Activated naive CD8-positive, alpha-beta T cell treated with anti-CD3 and anti-CD28 coated beads for 36 hours (primary cell): ENCODE measurements at places on chromosomes 3 and 15.

DNA sequence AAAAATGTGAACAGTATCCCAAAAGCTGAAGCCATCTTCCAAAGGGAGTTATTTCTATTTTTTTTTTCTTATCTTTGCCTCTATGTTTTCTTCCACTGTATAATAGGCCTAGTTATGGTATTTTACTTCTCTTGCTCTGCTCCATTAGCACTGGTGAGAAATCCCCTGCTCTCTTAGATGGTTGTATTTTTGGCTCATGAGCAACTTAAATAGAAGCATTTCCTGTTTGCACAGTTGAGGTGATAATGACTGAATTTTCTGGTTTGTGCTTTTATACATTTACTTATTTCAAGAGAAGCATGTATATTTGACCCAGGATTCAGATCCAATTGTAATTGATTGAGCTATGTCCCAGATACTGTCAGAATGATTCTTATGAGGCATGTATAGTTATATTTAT, 61.6 kb upstream of the CD200R1L start:
- no peak for DNase-seq

DNA sequence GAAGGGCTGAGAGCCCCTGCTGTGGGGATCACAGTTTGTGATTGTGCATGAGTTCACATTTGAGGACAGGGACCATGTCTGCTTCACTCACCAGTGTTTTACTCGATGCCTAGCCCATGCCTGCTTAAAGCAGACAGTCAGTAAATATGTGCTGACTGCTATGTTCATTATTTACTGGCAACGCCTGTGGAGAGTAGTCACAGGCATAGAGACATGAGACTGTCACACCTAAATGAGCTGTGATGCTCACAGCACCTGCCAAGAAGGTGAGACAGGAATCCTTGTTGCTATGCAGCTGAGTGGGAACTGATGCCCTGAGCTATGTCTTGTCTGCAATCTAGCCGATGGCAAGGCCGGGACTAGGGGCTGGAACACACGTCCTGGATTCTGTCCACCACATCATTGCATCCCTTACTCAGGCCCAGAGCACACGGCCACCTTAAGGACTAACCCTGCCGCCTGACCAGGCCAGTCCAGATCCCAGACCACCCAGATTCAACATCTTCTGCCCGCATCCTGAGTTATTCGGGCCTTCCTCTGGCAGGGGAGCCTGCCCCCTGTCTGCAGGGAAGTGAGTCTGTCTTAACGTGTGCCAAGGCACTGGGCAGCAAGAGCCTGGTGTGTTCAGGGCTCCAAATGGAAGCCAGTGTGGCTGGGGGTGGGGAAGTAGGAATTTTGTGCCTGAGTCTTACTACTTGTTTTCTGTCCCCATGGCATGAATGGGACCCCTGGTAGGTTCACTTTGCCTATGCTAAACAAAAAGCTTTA, 44.8 kb downstream of the FGD5 start:
- DNase-seq, result no peak

- DNase-seq, result no peak
Measured at GRCh38 chr15:68957696-68958095, 27.4 kb downstream of the SPESP1 start.

GRCh38 chr3:30766522-30766921, 127.9 kb downstream of the GADL1 start:
- DNase-seq, result no peak

- no peak for DNase-seq
Measured at GRCh38 chr15:85620690-85621049, 174.1 kb downstream of the KLHL25 start.

DNA sequence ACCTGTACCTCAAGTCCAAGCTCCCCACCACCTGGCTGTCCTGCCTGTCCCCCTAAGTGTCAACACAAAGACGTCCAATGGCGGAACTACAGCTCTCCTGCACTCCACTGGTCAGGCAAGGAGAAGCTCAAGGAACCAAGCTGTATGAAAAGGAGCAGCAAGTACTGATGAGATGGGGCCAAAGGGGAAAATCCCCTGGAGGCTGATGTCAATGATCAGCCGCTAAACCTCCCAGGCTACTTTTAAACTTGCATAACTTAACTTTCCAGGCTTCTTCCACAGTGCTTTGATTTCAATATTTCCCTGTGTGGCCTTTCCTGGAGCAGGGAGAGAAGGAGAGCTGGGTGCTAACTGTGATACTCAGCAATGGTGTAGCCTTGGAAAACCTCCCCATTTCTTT, 35.0 kb downstream of the TM4SF4 start:
- no peak for DNase-seq
